ENCODE measurements at places on chromosomes 6 and 20.

GRCh38 chr6:137871831-137872454 lies 4.9 kb downstream of the TNFAIP3 start:
- no peak for DNase-seq

GRCh38 chr6:3987576-3987975 lies 91.4 kb downstream of the FAM217A start:
- no peak for DNase-seq

DNA sequence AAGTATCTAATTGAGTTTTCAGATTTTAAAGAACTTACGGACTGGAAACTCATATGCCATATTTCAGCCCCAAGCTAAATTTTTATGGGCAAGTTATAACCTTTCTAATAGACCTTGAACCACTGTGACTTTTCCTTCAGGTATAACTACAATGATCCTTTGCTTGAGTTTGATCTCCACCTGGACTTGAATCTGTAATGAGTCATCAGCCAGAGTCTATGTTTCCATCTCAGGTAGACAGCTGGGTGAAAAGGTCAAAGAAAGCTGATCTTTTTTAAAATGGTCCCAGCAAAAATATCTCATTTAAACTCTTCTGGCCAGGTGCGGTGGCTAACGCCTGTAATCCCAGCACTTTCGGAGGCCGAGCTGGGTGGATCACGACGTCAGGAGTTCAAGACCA lies 88.4 kb upstream of the SGK1 start:
- DNase-seq = no peak

- no peak for DNase-seq
Observed at GRCh38 chr20:37598100-37598543, 70.4 kb upstream of the BLCAP start.

DNA sequence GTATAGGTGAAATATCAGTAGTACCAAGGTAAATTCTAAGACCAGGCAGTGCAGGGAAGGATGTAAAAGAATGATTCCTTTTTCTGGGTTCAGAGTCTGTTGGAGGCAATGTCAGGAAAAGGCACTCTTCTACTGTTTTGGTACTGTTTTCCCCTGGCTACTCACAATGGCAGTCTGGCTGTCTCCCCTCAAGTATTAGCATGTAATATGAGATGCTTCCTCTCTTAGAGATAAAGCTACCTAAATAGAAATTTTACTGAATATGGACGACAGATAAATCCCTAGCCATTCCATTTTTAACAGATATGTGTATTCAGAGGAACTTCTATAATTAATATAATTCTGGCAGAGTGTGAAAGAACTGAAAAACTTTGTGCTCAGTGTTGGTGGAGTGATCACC lies 3.5 kb downstream of the RNF8 start:
- DNase-seq = no peak

DNA sequence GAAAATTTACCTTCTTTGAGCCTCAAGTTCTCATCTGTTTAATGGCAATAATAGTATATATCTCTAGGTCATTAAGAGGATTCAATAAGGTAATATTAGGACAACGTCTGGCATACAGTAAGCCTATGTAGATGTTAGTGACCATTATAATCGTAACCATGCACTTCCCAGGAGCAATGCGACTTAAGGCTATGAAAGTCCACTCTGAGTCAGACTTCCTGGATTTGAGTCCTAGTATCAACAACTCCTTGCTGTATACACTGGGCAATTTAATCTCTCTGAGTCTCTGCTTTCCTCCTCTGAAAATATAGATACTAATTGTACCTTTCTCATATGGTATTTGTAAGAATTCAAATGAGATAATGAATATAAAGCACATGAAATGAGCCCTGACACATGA lies 168.1 kb upstream of the HDDC2 start:
- no peak for DNase-seq

DNA sequence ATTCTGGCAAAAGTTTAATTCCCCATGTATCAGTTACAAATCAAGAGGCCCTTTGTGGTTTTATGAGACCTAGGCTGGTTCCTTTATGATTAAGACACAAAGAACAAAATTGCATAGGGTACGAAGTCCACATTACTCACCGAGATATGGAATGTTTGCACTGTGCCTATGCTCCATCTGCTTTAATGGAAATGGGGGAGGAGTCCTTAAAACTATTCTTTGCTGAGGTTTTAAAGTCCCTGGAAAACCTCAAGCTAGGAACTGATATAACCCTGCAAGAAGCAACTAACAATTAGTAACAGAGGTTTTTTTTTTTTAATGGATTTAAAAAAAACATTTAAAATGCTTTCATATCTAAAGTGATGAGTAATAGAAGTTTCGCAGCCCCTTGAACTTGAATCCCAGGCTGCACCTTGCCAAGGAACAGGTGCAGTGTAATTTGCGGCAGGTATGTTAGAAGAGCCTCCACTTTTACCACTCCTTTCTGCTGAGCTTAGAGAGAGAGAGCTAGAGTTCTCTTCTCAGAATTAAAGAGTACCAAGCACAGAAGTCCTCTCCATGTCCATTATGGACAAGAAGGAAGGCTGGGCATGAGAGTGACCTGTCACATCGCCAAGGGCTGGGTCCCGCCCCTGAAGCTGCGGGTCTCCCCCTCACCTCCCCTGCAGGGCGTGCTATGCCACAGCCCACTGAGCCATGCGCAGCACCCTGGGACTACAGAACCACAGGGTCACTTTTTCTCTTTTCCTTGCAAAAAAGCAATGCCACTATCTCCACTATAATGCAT lies 2.3 kb downstream of the SERPINB1 start:
- no peak for DNase-seq

DNA sequence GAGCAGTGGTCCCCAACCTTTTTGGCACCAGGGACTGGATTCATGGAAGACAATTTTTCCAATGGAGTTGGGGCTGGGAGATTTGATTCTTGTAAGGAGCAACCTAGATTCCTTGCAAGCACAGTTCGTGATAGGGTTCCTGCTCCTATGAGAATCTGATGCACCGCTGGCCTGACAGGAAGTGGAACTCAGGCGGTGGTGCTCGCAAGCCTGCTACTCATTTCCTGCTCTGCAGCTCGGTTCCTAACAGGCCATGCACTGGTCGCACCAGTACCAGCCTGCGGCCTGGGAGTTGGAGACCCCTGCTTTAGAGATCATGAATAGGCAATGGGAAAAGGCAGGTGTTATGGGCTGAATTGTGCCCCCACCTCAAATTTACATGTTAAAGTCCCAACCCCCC lies 131.2 kb downstream of the PFDN4 start:
- no peak for DNase-seq

DNA sequence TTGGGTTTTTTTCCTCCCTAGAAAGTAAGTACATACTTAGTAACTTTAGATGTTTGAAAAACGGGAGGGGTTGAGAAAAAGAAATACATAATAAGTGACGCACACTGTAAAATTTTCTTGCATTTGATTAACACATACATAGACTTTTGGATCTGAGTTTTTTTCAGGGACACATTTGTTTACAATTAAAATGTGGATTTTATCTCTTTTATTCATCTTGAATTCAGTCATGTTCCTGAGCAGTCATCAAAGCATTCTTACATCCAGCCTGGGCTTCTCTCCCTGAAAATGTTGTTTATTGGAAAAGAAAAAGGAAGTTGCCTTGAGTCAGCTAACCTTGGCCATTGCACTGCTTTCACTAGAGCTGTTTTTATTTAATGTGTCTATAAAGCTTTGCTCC lies 8.7 kb upstream of the RPP40 start:
- DNase-seq = no peak

GRCh38 chr20:46057856-46058598 lies 29.0 kb downstream of the SLC12A5 start:
- DNase-seq = peak; percentile 26

- DNase-seq = no peak
Observed at GRCh38 chr6:21869085-21869771, 275.7 kb downstream of the SOX4 start.

GRCh38 chr6:16511040-16511660 lies 250.1 kb downstream of the ATXN1 start:
- DNase-seq = no peak

DNA sequence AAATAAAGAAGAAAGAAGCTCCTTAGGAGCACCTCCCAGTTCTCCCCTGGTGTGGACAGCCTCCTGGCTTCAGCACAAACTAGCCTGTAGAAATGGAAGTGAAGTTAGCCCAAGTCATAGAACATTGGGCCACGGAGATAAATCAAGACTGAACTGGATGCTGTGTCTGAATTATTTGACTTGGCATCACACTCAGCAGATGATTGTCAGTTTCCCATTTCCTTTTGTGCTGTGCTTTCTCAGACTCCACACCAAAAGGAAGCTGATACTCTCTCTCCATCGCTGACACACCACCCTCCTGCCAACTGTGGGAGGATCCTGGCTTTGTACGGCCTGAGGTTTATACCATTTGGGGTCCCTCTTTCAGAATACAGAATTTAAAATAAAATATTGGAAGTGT lies 209.8 kb downstream of the TFAP2A start:
- no peak for DNase-seq

DNA sequence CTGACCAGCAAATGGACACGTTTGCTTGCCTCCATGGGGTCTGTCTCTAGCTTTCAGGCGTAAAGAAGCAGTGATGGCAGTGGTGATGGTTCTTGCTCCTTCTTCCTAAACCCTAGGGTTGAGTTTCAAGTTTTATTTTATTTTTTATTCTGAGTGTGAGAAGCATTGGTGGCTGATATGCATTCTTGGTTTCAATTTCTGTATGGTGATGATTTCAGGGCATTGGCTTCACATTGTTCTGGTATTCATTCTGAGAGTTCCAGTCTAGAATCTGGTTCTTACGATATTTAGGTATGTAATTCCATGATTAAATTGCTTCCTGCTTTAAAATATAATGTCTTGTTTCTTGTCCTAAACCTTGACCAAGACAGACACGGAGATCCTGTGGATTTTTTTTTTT lies 444.5 kb upstream of the IMPG1 start:
- no peak for DNase-seq

- DNase-seq = no peak
Observed at GRCh38 chr6:35993150-35993549, 31.3 kb downstream of the SLC26A8 start.

GRCh38 chr6:38239719-38240451 lies 399.8 kb downstream of the BTBD9 start:
- DNase-seq = no peak

GRCh38 chr20:49326026-49326425 lies 48.2 kb upstream of the ZNFX1 start:
- no peak for DNase-seq

- DNase-seq = no peak
Observed at GRCh38 chr20:59565768-59566461, 38.4 kb upstream of the PHACTR3 start.

- no peak for DNase-seq
Observed at GRCh38 chr6:130708338-130708737, 118.9 kb upstream of the SMLR1 start.

DNA sequence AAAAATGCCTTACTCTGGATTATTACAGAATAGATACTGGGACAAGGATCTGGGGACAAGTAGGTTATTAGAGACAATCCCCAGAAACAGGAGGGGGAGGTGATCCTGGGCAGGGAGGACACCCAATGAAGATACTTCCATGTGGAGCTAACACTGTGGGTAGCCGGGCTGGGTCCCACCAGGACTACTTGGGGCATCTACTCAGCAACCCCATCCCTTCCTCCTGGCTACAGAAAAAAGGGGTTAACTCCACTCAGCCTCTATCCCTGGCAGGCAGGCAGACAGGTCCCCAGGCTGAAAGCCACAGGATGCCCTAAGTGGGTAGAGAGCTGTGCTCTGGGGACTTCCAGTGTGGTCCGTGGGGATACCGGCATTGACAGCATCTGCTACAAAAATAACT lies 68.0 kb upstream of the NXT1 start:
- no peak for DNase-seq

- DNase-seq = no peak
Observed at GRCh38 chr6:132132422-132132821, 181.2 kb upstream of the CCN2 start.

- DNase-seq = peak; percentile 87
Observed at GRCh38 chr6:107786709-107787588, 37.2 kb downstream of the SCML4 start.

DNA sequence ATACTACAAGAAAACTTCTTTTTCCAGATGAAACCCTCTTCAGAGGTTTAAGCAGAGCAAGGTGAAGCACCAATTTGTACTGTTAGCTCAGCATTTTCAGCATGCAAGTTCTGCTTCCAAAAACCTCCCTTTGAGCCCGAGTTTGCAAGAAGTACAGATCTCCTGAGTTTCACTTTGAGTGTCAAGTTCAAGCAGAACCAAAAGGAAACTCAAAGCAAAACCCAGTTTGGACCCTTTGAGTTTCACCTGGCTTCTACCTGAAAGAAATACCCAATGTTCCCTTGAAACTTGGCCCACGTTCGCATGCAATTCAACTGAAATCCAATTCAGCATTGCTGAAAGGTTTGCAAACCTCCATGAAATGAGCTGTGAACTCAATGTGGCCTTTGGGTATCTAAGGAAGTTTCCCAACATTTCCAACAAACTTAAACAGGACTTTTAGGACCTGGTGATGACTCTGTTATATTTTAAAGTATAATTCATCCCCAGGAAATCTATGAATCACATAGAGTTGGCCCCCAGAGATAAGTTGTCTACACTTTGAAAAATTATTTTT lies 62.9 kb upstream of the HBS1L start:
- DNase-seq = no peak

DNA sequence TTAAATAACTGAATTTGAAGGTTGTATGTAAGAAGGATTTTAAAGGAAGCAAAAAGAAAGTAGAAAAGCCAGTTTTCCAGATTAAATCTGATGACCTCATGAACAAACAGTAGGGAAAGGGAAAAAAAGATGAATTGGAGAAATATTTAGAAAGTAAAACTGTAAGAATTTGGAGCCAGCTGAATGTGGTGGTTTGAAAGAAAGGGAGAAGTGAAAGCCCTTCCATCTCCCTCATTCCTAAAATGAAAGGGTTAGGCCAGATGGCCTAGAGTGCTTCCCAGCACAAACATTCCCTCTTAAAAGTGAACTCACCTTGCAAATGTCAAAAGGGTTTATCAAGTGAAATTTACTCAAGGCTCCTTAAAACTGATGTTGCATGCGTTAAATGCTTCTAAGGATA lies 139.3 kb upstream of the COL21A1 start:
- no peak for DNase-seq

DNA sequence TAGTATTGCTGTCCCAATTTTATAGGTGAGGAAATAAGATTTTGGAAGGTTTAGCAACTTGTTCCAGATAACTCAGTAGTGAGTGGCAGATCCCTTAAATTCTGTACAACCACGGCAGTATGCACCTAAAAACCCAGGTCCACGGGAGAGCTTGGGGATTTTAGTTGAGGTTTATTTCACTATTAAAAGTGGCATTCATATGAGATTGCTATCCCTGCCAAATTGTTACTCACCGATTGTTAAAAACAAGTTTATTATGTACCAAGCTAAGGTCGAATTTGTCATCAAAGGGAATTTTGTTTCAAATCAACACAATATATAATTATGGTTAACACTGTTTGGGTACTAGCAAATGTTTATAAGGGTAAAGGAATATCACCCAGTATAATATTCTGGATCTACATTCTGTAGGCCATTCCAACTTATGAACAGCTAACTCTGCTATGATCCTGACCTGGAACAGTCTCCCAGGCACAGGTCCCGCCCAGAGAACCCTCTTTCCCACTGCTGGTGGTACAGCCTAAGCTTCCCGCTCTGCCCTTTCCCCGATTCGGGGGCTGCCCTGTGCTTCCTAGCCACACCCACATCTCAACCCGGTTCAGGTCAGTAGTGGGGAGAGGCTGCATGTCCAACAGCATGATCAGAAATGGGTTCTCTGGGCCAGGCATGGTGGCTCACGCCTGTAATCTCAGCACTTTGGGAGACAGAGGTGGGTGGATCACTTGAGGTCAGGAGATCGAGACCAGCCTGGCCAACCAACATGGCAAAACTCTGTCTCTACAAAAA lies 24.9 kb downstream of the GPLD1 start:
- DNase-seq = no peak
